ENCODE measurements at places on chromosomes 1 and 21.

GRCh38 chr1:153277852-153278251 is 18.4 kb downstream of the LORICRIN start:
- DNase-seq: no peak

DNA sequence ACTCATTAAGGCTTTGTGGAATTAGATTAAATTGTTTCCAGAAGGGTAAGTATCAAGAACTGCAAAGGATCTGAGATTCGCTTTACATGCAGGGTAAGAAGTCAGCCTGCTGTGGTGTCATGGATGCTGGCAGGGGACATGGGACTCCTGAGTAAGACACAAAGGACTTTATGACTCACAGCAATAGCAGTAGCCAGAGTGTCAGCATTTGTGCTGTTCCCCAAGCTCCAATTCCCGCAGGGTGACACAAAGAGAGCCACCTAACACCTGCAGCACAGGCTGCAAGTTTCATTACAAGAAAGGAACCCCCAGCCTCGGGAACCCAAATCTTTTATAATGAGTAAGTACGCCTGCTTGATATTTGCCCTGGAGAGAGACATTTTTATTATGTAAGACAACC is 298.1 kb upstream of the POU3F1 start:
- DNase-seq: no peak

DNA sequence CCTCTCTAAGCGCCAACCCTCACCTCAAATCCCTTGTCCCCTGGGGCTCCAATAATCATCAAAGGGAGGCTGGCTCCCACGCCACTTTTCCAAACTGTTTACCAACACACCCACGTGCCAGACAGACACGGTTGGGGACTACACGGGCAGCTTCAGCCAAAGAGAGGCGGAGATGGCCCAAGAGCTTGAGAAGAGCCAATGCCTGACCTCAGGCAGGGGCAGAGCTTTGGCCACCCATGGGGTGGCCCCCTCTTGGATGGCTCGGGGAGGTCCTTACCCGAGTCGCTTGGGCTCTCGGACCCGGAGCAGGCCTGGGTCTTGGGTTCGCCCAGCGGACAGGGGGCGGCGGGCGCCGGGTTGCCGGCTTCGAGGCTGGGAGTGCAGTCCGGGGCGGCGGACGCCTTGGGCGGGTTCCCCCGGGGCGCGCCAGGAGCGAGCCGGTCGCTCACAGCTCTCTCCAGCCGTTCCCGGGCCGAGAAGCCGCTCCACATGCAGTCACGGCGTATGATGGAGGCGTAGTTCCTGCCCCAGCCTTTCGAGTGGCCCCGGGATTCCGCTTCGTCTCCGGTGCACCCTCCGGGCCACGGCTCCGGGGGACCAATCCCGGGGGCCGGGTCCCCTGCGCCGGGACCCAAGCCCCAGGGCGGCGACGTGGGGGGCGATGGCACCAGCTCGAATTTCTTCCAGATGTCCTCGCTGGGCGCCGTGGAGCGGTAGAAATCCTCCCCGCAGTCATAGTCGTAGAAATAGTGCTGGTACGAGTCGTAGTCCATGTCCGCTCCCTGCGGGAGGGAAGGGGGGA is 854 bp downstream of the MYCL start:
- DNase-seq: no peak

GRCh38 chr1:161216945-161217712 is 2.0 kb downstream of the FCER1G start:
- DNase-seq: no peak

GRCh38 chr1:217138799-217139466 is 415.7 kb upstream of the ESRRG start:
- DNase-seq: peak; percentile 37

- DNase-seq: no peak
Observed at GRCh38 chr1:223815865-223816264, 29.9 kb downstream of the TP53BP2 start.

- DNase-seq: no peak
Observed at GRCh38 chr1:112325504-112325903, 70.5 kb upstream of the CTTNBP2NL start.

- DNase-seq: no peak
Observed at GRCh38 chr21:46154955-46155513, 345 bp downstream of the FTCD start.

- DNase-seq: no peak
Observed at GRCh38 chr1:246068619-246069509, 438.2 kb downstream of the SMYD3 start.
